ENCODE measurements at places on chromosomes 13 and 19. TPM values are rescaled to one million over a fixed set of nuclear protein-coding genes. Genes with fewer than 3 reads are reported as not detected.

- no peak for DNase-seq
These were observed 1.5 kb downstream of the ZNF787 start for GRCh38 chr19:56119582-56119978.

DNA sequence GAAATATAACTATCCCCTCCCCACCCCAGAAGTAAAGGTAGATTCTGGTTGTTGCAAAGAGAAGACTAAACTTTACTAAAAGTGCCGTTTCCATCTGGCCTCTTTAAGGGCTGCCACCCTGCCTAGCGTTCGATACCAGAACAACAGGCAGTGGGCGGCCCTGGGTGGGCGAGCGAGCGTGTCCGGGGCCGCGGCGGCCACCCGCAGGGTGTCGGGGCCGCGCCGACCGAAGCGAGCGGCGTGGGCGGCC lies 2.6 kb downstream of the FGF9 start:
- DNase-seq: peak; percentile 62

GRCh38 chr19:55457683-55458457 lies 3.6 kb downstream of the ISOC2 start:
- no peak for DNase-seq

DNA sequence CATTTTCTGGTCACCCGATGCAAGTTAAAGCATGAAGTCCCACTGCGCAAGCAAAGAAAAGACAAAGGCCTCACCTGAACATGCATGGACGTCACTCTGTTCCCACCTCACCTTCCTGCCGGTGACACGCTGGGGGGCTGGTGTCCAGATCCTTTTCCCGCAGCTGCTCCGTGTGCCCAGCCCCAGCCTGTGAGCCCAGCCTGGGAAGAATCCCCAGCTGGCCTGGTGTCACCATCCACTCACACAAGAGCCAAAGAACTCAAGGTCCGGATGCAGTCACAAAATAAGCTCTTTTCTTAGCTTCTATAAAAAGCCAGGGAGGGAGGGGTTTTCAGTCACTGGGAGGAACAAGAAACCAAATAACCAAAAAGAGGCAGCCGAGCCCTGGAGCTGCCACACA lies 249.9 kb downstream of the COL4A1 start:
- DNase-seq: no peak

DNA sequence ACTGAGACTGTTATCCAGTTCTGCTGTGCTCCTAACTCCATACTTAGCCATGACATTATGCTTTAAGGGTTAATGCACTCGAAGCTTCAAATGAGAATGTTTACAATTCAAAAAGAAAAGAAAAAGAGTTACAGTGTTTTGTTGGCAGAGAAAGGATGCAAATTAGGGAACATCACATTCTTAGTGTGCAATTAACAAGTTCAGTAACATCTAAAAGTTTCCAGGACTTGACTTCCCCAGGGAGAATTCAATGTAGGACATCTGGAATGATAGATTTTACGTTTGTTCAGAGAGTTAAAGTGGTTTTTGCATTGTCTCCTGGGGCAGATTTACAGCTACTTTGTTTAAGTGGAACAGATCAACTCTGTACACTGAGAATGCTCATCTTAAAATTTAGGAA lies 525.2 kb downstream of the LIG4 start:
- DNase-seq: no peak

CBY2 gene
- not detected for polyA plus RNA-seq
